ENCODE measurements at places on chromosomes 3 and 15. TPM values are rescaled to one million over a fixed set of nuclear protein-coding genes. Genes with fewer than 3 reads are reported as not detected.

ADAMTSL3 gene
- 4.9 TPM for total RNA-seq

PYGO1 gene
- 0.27 TPM for total RNA-seq

SI gene
- total RNA-seq = not detected

CKMT1A gene
- not detected for total RNA-seq

SERINC4 gene
- total RNA-seq = not detected

ACTC1 gene
- not detected for total RNA-seq

All from endothelial cell of coronary artery (primary cell).